Mammary epithelial cell (primary cell): ENCODE measurements at places on chromosomes 2 and 18. TPM values are rescaled to one million over a fixed set of nuclear protein-coding genes. Genes with fewer than 3 reads are reported as not detected.

SERPINB3 gene
- total RNA-seq: 0.75 and 2.4 TPM in 2 replicates

CNTNAP5 gene
- total RNA-seq: not detected

BZW1 gene
- 462 and 501 TPM in 2 replicates for total RNA-seq

CNRIP1 gene
- under 0.01 TPM for total RNA-seq

DNA sequence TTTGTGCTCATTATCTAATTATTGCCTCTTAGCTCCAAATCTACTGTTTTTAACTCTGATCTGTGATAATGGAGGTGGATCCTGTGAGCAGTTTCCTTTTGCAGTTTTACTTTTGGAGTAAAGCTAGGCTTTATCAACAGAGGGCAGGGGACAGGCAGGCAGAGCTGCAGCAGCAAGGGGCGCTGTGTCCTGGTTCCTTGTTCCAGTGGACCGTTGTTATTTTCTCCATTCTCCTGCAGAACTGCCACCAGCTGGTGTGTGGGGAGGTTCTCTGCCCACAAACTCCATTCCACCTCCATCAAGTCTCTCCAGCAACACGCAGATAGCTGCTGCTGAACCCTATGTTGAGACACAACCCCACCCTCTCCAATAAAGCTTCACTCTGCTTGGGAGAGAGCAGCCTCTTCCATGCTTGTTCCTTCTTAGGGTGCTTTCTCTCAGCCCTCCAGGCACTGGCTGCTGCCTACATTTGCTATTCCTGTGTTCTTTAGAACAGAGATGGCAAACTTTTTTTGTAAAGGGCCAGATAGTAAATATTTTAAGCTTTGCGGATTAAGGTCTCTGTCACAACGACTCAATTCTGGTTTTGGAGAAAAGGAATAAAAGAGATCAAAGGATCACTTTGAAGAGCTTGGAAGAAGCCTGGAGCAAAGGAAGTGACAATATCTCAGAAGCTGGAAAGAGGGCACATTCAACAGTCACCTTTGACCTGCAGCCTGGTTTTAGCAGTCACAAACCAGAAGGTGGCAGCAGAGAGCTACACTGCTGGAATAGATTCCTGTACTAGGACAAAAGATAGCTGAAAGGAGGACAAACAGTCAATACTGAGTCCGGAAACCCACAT lies 208.8 kb downstream of the CCDC178 start:
- DNase-seq: peak; percentile 40

DNA sequence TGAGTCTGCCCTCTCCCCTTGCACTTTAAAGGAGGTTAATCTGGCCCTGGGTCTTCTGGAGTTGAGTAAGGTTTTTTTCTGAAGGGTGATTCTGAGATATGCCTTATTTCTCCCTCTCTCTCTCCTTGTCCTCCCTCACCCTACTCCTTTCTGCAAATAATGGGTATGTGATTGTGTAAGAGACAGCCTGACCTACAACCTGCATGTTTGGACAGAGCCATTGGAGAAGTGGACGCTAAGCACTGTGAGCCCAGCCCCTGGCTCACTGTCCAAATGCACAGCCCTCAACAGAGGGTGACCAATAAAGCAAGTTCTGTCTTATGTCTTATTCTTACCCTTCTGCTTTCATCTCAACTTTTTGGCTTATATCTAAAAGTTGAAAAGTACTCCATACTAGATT lies 71.5 kb downstream of the SPP2 start:
- no peak for DNase-seq
